ENCODE measurements at places on chromosomes 2 and 18.

- no peak for DNase-seq
Measured at GRCh38 chr2:46175419-46175818, 121.8 kb upstream of the EPAS1 start.

DNA sequence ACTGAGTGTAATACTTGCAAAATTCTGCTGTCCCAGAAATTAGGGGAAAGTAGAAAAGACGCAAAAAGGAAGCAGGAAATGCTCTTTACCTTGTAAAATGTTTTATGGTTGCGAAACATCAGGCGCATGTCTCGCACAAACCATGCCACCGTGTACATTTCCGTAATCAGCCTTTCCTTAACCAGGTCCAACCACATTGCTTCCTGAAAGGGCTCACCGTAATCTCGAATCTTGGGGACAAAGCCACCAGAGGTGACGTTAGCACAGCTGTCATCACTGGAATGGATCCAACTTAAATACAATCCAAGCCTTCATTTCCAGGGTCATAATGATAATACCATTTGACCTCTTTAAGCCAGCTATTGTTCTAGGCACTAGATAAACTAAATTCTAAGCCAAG lies 49.3 kb downstream of the SP110 start:
- DNase-seq = no peak

DNA sequence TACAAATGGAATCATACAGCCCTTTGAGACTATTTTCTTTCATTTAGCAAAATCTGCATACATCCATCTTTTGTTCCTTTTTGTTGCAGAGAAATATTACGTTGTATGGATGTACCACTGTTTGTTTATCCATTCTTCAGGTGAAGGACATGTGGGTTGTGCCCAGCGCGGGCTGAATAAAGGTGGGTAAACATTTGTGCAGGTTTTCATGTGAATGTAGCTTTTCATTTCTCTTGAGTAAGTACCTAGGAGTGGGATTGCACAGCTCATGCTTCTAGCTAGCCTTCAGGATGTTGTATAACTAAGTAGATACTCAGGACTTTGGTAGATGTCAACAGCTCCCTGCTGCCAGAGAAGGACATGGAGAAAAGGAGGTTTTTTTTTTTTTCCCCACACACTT lies 50.6 kb upstream of the SPRED2 start:
- no peak for DNase-seq

GRCh38 chr18:58953627-58954026 lies 89.0 kb downstream of the ZNF532 start:
- no peak for DNase-seq

DNA sequence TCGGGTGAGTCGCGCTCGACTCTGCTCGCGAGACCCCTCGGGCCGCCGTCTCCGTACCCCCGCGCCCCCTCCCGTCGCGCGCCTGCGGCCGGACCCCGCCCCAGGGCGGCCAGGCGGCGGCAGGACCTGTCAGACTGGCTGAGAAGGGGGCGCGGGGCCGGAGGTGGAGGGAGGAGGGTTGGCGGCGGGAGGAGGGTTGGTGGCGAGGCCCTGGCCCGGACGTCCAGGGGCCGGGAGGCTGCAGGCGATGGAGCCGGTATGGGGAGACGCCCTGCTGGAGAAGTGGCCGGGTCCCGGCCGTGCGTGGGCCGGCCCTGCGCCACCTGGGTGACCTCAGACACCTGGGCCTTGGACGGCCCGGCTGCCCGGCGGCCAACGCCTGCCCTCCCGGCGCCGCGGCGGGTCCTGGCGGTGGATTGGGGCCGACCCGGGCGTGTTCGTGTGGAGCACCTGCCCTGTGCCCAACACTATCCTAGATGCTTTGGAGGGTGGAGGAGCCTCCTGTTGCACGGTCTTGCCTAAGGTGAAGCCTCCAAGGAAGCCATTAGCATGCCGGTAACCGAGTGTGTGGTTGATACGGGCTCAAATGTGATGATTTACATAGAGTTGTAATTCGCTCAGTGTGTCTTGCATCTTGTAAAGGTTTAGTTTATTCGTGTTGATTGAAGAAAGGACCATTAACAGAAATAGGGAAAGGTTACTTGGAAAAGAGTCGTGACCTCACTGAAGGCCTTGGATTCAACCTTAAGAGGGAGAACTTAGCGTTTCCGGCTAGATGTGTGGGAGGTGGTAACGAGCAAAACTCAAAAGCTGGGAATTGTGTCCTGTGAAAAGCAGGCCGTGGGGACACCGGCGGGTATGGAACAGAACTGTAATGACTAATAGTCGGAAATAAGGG lies 550 bp downstream of the MYL12B start:
- no peak for DNase-seq

- DNase-seq = no peak
Measured at GRCh38 chr2:38474021-38474456, 97.0 kb upstream of the ATL2 start.

DNA sequence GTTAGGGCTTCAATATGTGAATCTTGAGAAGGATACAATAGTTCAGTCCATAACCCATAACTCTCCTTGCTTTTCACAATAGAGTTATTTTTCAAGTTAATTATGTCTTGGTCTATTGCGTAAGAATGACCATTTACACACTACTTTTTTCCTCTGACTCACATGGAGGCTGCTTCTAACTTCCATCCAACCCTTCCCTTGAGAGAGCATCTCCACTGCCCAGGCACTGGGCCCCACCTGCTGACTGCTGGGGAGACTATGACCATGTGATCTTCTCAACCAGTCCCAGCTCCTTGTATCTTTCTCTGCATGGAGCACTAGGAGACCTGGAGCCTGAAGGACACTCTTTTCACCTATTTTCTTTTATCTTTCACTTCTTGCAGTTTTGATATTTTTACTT lies 251.5 kb downstream of the GPD2 start:
- no peak for DNase-seq

- no peak for DNase-seq
Measured at GRCh38 chr2:196544906-196545433, 94.5 kb upstream of the CCDC150 start.

DNA sequence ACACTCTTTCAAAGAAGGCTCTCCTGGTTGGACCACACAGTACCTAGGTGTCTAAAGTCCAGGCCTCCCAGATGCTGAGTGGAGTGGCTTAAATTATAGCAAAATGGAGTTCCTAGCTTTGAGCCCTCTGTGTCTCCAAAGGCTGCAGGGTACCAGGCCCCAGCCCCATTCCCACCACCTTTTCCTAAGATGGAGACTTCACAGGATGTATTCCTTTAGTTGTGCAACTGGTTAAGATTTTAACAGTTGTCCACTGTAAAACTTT lies 4.9 kb downstream of the SMAD7 start:
- no peak for DNase-seq

DNA sequence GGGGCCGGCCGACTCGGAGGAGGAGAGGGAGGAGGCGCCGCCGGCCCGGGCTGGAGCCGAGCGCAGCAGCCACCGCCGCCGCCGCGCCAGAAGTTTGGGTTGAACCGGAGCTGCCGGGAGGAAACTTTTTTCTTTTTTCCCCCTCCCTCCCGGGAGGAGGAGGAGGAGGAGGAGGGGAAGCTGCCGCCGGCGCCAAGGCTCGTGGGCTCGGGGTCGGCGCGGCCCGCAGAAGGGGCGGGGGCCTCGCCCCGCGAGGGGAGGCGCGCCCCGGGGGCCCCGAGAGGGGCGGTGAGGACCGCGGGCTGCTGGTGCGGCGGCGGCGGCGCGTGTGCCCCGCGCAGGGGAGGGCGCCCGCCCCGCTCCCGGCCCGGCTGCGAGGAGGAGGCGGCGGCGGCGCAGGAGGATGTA lies 316 bp downstream of the CRIM1 start:
- peak; percentile 75 for DNase-seq

DNA sequence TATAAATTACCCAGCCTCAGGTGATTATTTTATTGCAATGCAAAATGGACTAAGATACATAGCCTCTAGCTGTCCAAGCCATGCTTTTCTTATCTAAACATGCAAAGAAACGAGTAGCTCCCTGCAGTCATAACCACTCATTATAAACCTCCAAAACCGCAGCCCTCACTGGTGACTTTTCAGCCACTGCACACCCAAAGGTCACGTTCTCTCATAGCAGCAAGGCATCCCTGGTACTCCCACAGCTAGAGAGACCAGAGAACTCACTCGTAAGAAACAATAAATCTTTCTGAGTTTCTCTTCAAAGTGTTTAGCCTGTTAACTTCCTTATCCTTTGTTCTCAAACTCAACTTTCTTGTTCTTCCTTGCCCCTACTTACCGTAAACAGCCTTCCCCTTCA lies 28.5 kb upstream of the RALBP1 start:
- DNase-seq = no peak

DNA sequence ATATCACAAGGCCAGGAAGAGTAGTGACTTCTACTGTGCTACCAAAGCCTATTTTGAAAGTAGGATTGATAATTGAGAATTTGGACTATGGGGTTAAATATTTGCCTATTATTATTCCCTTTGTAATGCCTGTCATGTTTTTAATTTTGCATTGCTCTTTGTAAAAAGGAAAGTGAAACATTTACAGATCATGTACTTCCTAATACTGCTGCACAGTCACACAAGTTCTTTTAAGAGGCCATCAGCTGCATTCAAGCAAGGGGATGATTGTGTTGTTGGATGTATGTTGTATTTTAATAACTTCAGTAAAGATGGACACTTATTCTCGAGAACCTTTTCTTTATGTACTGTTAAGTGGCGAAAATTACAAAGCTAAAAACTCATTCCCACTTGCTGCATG lies 70.1 kb downstream of the PLEKHA3 start:
- DNase-seq = no peak

DNA sequence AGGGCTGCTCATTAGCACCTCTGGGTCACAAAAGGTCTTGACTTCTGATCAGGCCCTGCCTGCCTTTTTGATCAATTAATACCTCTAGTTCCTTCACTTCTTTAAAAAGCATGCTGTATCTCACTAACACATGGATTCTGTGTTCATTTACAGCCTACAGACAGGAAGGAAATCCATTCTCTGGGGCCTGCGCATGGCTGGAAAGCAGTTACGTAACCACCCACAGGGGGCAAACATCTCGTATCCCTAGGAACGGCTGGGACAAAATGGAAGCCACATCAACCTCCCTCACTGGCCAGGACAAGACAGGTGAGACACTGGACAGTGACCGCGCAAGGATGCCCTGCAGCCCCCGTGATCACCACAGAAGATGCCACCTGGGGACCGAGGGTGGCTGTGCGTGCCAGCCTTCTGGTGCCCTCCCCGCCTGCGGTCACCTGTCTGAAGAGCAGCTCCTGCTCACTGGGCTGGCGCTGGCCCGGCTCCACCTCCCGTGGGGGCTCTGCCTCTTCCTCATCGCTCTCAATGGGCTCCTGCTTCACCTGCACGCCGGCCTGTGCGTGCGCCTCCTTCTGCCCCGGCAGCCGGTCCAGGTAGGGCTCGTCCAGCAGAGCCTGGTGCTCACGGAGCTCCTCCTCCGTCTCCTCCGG lies 266.9 kb downstream of the TWIST2 start:
- DNase-seq = no peak

GRCh38 chr2:98944775-98945174 lies 8.8 kb upstream of the CRACDL start:
- no peak for DNase-seq

DNA sequence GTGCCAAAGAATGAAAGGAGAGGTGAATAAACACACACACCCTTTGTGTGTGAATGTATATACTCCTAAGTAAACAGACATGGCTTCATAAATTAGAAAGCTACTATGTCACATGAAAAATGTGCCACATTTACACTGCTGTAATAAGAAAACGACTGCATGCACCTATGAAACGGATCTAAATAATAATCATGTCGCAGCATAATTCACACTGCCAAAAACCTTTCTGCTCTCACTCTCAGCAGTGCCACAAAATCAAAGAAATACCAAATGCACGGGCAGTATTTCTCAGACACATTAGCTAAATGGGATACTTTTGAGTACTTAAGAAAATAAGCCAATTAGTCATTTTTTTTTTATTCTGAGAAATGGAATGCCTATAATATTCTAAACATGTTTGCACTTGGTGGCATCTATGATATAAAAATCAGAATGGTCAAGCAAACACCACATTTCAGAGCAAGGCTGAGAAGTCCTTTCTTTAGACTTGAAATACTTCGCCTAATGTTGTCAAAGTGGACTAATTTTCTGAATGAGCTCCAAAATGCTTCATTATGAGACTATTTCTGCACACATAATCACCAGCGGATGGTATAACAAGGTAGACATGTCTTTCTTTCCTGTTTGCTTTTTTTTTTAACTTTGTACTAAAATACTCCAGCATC lies 6.6 kb downstream of the BCL11A start:
- no peak for DNase-seq

- DNase-seq = no peak
Measured at GRCh38 chr18:56647071-56647470, 4.1 kb upstream of the WDR7 start.

GRCh38 chr18:13287372-13287771 lies 68.8 kb downstream of the LDLRAD4 start:
- no peak for DNase-seq

- no peak for DNase-seq
Measured at GRCh38 chr2:215796140-215796855, 217.1 kb downstream of the MREG start.

GRCh38 chr2:158922601-158923000 lies 45.8 kb upstream of the TANC1 start:
- DNase-seq = no peak

DNA sequence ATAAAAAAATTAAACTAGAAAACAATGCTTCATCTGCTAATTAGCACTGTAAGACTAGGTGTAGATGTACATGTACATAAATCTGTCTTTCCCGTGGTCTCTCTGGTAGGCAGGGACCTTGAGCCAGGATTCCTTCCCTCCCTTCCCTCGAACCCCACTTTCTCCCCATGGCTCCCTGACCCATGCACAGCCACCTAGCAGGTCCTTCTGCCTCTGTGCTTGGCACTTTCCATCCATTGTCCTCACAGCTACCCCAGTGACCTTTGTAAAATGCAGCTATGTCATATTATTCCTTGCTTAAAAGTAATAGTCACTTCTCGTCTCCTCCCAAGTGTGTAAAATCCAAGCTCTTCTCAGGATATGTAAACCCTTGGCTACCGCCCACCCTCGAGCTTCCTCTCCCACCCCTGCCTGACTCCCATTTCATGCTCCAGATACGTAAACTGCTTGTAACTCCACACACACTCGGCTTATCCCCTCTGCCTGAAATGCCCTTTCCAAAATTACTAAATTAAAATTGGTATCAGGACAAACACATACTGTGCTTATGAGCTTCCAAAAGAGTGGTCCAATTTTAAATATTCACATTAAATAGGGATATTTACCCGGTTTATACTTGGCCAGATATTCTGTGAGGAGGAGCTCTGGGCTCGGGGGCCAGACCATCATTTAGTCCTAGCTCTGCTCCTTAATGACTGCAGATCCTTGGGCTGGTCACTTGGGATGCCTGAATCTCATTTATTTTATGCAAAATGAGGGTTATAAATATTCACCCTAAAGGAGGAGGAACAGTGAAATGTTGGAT lies 54.0 kb upstream of the RALBP1 start:
- DNase-seq = no peak

All from neural progenitor cell (in vitro differentiated cells).